Activated T-cell treated with anti-CD3 and anti-CD28 coated beads for 24 hours (primary cell): ENCODE measurements at places on chromosomes 16 and 17.

DNA sequence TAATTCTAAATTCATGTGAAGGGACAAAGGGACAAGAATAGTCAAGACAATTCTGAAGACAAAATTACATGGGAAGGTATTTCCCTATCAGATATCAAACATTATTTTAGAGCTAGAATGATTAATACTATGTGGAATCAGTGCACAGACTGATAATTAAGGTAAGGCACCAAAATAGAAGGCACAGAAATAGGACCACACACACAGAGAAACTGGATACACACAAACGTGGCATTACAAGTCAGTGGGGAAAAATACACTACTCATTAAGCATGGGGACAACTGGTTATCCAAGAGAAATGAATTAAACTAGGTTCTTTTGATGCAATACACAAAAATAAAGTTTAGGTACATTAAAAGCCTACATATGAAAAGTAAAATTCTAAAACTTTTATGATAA lies 132.8 kb upstream of the NETO2 start:
- no peak for DNase-seq

DNA sequence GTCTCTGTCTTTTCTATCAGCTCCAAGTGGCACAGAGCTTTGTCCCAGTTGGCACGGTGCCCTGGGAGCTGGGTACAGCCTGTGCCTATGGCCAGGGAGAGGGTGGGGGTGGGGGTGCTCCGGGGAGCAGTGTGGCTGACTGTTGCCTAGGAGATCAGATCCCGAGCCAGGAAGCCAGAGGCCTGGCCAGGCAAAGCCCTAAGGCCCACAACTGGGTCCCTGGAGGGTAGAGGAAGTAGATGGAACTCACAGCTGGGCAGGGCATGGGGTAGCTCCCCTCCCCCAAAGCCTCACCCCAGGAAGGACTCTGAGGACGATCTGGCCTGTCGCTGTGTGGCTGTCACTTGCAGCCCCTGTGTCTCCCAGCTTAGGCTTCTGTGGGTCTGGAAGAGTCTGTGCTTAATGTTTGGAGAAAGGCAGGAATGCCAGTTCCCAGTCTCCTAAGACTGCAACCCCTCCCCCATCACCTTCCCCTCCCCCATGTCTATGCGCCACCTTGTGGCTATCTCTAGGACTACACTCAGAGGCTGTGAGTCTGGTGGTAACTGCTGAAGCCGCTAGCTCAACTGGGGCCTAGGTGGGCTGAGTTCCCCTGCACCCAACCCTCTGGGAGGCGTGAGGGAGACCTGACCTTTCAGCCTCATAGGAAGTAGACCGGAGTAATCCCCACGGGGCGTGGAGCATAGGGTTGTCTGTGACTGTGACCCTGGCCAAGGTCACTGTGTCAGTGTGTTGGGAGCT lies 12.6 kb downstream of the THRA start:
- peak; percentile 64 for DNase-seq

- DNase-seq: no peak
Observed at GRCh38 chr17:38430822-38431221, 2.6 kb downstream of the ARHGAP23 start.

GRCh38 chr17:72151565-72152386 lies 31.0 kb downstream of the SOX9 start:
- no peak for DNase-seq

- no peak for DNase-seq
Observed at GRCh38 chr17:80311216-80311827, 50.7 kb downstream of the RNF213 start.

GRCh38 chr16:25060920-25061319 lies 45.8 kb upstream of the ARHGAP17 start:
- DNase-seq: no peak

DNA sequence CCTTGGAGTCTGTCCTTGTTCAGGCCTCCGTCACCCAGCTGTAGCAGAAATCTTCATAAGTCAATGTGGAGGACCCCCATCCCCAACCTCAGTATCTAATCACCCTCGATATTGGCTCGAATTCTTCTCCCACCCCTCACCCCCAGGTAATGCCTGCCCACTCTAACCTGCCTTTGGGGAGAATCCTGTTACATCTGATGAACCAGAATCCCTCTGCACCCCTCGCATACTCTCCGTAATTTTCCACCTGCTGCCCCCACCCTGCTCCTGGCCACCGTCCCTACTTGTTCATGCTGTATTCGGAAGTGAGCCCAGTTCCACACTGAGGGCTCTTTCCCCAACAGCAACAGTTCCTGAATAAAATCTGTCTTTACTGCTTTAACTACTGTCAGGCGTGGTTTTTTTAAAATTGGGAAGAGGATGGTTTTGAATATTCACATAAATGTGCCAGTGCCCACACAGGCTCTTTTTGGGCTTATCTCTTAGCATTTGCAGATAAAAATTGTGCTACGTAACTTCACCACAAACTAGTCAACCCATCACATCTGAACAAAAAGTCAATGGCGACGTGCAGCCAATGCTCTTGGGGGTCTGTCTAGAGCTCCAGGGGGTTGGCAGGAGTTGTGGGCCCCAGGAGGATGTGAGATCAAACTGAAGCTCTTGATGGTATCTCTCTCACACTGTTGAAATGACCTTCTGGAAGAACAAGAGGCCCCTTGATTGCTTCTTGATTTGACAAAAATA lies 73.7 kb downstream of the NETO2 start:
- no peak for DNase-seq
